Endothelial cell (in vitro differentiated cells): ENCODE measurements at places on chromosomes 5 and 9.

- no peak for DNase-seq
These were observed 259.8 kb upstream of the KIF2A start for GRCh38 chr5:62046191-62046590.

DNA sequence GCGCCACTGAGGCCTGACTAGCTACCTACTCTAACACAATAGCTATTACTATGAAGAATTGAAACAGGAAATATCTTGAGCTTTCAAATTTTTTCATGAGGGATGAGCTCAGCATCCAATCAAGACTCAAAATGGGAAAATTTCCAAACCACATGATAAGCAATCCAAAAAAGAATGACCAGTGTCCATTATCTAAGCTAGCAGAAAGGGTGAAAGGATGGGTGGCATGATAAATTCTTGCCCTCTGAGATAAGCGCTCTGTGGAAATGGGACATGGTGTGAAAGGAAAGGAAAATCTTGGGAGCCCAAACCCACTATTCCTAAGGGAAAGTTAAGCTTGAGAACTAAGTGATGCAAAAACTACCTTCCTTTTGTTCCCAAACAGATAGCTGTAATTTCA lies 170.2 kb upstream of the NREP start:
- DNase-seq, result no peak

DNA sequence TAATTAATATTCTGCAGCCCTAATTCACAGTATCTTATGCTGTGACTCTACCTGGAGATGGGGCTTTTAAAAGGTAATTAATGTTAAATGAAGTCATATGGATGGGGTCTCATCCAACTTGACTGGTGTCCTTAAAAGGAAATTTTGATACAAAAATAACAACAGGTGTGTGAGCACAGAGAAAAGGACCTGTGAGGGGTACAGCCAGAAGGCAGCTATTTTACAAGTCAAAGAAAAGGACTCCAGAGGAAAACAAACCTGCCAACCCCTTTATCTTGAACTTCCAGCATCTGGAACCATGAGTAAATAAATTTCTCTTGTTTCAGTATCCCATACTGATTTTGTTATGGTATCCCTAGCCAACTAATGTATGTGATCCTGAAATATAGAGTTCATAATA lies 250.3 kb downstream of the TMEM232 start:
- DNase-seq, result no peak

- no peak for DNase-seq
These were observed 62.8 kb upstream of the TLX3 start for GRCh38 chr5:171246231-171246630.

- no peak for DNase-seq
These were observed 161.3 kb upstream of the OTULINL start for GRCh38 chr5:14420101-14420811.

- no peak for DNase-seq
These were observed 1.2 kb downstream of the SMC5 start for GRCh38 chr9:70260007-70260443.
